ENCODE measurements at places on chromosomes 1 and 21.

- no peak for DNase-seq
These were observed 168.4 kb downstream of the RERE start for GRCh38 chr1:8649027-8649426.

GRCh38 chr1:42380586-42381279 lies at the start of gene RIMKLA:
Gene RIMKLA (plus strand): TSS chr1:42380792. CDS start chr1:42380935, 143 bp downstream.
- DNase-seq, result peak; percentile 93

- no peak for DNase-seq
These were observed 91.6 kb downstream of the GLUL start for GRCh38 chr1:182299728-182300616.

DNA sequence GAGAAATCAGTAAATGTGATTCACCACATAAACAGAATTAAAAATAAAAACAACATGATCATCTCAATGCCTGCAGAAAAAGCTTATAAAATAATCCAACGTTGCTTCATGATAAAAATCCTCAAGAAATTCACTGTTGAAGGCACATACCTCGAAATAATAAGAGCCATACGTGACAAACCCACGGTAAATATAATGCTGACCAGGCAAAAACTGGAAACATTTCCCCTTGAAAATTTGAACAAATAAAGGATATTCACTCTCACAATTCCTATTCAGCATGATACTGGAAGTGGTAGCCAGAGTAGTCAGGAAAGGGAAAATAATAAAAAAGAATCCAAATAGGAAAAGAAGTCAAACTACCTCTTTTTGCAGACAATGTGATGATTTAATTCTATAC lies 148.8 kb downstream of the BRINP3 start:
- no peak for DNase-seq

- DNase-seq, result no peak
These were observed 140.6 kb upstream of the GRIK3 start for GRCh38 chr1:37174876-37175275.

DNA sequence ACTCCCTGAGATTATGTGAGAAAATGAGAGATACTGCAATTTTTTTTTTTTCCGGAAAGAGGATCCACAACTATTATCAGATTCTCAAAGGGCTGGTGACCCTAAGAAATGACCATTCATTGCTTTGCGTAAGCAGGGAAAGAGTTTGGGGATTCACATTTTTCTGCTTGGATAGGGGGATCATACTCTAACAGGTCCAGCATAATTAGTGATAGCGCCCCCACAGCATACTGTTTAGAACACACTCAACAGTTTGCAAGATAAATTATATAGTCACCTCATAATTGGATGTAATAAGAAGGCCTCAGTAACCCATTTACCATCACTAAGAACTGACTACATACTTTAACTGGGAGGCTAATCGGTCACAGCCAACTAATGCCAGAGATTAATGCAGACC lies 1.9 kb downstream of the CCT3 start:
- peak; percentile 31 for DNase-seq

DNA sequence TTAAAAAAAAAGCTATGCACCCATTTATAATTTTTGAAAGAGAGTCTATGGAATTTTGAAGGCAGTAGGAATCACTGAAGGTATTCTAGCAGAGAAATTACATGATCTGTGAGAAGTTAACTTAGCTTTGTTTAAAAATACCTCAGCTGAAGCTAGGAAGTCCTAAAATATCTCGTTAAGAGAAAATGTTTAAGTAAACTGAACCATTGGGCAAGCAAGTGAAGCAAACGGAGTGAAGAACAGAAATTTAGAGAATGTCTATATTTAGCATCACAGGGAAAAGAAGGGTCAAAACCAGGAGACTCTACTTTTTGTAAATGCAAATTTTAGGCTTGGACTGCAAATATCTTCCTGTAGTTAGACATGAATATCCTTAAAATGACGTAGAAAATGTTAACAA lies 230.8 kb downstream of the HMCN1 start:
- no peak for DNase-seq

DNA sequence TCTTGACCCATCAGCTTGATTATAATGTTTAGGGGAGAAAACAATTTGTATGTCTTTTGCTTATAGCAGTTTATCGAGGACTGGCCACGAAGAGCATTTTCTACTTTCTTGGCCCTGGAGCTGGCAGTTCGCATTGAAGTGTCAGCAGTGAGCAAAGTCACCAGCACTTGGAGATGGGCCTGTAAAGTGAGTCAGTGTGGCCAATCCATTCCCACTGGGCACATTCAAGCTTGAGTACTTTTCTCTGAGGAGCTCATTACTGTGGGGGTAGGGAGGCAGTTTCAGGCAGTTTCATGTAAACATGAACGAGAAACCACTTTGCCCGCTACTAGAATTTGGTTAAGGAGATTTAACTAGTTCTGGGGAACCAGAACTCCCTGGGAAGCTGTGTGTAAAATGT lies 164.8 kb downstream of the PRDM2 start:
- no peak for DNase-seq

GRCh38 chr1:17392199-17392740 lies 20.3 kb downstream of the PADI6 start:
- DNase-seq, result no peak

- DNase-seq, result no peak
These were observed 32.9 kb upstream of the RNF187 start for GRCh38 chr1:228454238-228454637.

GRCh38 chr1:1189111-1189510 lies 15.4 kb downstream of the TTLL10 start:
- DNase-seq, result no peak

DNA sequence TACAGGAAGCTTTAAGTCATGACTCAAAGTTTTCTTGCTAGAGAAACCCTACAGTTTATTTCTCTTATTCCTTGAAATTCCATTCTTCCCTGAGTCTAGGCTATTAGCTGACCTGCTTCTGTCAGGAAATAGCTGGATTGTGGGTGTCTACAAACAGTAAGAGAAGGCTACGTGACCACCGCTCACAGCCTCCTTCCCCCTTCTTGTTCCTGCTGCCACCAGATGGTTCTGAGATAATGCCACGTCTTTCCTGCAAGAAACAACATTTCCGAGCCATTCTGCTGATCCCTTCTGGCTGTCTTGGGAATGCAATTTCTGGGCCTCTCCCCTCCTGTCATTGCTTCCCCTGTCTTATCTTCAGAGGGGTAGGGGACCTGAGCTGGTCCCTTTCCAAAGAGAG lies 128.9 kb upstream of the SGIP1 start:
- DNase-seq, result no peak

GRCh38 chr1:28112388-28113241 lies 24.2 kb upstream of the EYA3 start:
- DNase-seq, result no peak

DNA sequence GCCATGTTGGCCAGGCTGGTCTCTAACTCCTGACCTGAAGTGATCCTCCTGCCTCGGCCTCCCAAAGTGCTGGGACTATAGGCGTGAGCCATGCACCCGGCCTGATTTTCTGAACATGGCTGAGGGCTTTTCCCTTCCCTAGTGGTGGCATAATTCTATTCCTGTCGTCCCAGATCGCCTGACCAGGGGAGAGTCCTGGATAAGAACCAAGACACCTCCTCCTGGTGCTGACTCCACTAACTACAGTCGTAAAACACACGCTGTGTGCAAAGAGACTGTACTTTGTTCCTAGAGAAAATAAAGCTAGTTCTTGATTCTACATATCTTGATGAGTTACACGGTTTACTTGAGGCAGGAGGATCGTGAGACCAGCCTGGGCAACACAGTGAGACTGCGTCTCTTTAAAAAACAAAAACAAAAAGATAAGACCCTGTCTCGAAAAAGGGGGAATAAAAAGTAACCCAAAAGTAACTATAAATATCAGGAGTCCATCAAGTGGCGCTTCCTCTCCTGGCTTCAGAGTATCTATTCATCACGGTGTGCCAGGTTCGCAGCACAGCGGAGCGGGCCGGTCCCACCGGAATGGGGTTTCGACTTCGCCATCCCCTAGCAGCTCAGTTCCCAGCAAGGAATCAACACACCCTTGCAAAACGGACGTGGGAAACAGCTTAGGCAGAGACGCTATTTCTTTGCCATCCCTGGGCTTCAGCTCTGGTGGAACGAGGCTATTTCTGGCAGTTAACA lies 973 bp downstream of the SDF4 start:
- DNase-seq, result peak; percentile 11

DNA sequence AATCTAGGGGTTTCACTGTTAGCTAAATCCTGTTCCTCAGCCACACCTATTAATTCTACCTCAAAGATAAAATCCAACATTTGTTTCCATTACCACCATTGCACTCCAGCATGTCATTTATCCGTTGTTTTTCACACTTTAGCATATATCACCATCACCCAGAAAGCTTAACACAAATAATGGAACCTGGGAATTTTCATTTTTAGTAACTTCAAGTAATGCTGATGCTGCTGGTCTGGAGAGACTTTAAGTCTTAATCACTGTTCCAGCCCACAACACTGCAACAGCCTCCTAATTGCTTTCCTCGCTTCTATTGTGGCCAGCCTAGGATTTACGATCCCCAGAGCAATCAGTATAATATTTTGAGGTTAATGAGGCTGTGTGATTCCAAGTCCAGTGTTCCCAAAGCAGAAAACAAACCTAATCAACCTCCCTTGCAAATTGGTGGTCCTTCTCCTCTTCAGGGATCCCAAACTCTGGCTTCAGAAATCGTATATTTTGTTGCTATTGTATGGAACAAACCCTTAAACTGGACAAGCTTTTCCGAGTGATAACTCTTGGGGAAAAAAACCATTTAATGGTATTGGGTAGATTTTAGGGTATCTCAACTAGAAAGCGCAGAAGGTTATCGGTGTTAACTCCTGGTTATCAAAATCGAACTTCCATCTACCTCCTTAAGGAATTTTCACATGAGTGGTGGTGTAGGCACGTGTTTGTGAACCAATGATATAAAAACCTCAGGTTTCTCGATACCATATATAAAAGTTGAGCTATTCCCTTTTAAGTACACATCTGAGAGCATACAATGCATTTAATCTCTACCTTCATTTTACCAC lies 50.0 kb upstream of the BOLA1 start:
- DNase-seq, result no peak

DNA sequence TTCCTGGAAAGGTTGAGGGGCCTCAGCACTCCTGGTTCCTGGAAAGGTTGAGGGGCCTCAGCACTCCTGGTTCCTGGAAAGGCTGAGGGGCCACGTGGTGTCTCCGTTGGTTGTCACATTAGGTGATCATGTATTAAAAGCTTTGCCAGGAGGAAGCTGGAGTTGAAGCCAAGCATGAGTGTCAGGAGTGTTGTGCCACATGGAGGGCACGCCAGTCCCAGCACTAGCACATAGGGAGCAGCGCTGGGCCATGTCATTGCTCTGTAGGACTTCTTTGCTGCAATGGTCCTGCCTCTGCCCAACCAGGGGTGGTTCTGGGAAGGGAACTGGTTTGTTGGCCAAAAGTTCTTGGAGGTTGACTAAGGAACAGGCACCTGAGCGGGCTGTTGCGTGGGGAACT lies 13.3 kb downstream of the ATP5PO start:
- no peak for DNase-seq

- DNase-seq, result no peak
These were observed 39.7 kb downstream of the CAPZB start for GRCh38 chr1:19445417-19446342.

DNA sequence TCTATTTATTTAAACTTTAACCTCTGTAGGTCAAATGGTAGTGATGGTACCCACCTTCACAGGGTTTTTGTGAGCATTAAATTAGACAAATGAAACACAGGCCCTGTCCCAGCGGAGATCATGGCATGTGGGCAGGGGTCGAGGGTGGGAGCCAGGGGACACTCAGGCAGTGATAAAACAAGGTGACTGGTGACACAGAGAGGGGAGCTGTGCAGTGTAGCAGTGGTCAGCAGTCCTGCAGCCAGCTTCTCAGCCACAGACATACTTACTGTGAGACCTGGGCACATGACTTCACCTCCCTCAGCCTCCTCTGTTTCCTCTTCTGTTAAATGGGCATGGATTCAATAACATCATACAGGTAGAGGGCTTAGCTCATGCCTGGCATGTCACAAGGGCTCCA lies 44.9 kb downstream of the SRRM1 start:
- DNase-seq, result no peak

DNA sequence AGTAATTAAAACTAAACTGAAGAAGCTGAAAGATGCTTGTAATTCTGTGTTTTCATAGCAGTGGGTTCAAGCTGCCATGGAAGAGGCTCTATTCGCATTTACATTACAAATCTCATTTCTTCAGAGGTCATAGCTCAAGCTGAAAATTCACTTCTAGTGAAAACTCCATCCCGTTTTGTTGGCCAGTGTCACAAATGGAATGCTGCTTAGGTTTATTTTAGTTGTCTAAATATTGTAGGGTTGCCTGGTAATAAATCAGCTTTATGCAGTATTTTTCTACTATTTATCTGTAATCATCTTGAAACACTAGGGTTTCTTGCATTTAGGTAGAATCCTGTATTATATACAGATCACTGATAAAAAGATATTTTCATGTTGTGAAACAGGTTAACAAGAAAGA lies 240.6 kb downstream of the PTBP2 start:
- DNase-seq, result no peak

DNA sequence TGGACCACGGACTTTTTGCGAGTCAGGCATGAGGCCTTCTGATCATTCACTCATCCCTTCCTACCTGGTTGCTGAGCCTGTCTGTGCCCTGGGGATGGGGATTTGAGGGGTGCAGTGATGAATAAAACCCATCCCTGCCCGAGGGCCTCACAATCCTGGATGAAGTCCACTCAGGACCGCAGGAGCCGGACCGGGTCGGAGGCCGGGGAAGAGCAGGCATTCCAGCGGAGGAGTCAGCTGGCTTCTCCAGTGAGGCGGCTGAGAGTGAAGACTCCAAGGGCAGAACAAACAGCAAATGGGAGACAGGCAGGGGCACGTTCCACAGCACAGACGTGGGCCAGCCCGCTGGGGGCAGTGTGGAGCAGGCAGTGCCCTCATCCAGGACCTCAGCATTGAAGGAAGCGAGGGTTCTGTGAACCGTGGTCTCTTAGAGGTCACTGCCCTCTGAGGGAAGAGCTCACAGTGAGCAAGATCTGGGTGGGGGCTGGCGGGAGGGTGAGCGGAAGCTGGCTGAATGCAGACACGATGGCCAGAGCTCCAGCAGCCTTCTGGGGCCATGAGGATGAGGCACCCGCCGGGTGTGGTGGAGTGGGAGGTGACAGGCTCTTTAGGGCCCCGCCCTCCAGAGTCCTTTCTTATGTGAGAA lies 10.9 kb upstream of the LRRC3 start:
- DNase-seq, result no peak

DNA sequence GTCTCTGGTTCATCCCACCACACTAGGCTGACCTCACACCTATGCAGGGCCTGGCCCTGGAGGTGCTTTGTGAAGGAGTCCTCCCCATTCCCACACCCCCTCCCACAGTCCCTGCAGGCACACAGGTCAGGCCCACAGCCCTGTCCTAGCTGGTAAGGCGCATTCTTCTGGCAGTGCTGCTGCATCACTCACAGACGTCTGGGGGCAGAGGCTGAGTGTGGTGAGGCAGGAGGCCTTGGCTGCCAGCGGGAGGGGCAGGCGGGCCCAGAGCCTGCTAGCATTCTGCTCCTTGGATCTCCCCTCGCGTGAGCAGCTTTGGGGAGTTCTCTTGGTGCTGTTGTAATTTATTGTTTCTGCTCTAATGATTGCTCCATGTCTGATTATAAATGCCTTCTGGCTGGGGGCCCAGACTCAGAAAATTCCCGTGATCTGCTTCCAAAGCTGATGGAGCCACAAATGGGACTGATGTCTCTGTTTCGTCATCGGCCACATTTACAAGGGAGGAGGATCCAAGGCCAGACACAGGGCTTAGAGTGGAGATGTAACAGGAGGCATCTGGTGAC lies 62.9 kb downstream of the TRABD2B start:
- DNase-seq, result no peak

Data from NCI-H2081 (cell line).